Stimulated activated CD8-positive, alpha-beta memory T cell treated with anti-CD3 and anti-CD28 coated beads, Interleukin-15, amount 100 ng/mL, for 4 hours (primary cell): ENCODE measurements at places on chromosomes 2 and 18.

DNA sequence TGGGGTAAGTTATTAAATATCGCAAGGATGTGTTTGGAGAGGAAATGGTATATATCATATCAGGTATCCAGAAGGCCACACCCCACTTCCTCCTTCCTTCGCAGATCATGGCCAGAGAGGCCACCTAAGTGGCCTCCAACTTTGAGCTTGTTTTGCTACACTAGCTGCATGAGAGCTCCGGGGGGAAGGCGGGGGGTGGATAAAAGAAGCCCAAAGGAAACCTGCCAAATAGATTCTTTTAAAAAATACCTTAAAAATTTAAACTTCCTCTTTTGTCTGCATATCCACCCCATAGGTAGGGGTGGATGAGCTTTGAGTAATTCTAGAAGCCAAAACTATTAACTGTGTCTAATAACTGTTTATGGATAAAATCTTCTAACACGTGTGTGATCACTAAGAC is 5.7 kb upstream of the TTR start:
- DNase-seq, result no peak

- DNase-seq, result no peak
Measured at GRCh38 chr2:15941481-15941850, 1.1 kb downstream of the MYCN start.

DNA sequence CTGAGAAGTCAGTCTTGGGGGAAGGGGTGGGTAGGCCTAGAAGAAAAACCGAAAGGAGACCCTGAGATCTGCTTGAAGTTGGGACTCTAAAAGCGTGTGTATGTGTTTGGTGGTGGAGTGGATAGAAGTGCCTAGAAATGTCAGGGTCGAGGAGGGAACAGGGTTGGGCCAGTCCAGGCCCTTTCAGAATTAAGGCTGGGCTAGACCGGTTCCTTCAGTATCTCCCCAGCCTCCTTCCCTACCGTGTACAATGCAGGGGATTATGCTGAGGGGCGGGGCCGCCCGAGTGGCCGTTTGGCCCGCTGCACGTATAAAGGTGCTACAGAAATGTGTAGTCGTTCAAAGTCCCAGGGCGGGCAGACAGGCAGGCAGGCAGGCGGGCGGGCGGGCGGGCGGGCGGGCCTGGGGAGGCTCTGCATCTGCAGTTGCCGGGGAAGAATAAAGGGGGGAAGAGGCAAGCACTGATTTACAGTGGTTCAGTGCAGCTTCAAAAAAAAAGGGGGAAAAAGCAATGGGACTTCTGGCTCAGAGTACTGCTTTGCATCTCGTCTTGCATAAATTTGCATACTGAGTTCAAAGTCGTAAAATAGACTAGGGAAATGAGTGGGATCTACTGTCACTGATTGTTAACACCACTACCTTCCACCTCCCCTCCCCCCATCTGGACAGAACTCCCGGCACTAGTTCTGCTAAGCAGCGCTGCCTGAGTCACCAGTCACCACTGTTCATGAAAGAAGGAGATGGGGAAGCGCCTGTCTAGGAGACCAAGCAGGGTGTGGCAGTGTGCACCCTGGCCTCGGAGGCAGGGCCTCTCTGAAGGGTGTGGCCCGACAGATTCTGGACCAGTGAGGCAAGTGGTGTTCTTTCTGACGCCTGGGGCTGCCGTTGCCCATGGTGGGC is 3.6 kb downstream of the IGFBP2 start:
- DNase-seq, result no peak

- no peak for DNase-seq
Measured at GRCh38 chr2:77232909-77233425, 289.2 kb downstream of the LRRTM4 start.

- DNase-seq, result no peak
Measured at GRCh38 chr2:126700677-126701076, 44.7 kb downstream of the GYPC start.

DNA sequence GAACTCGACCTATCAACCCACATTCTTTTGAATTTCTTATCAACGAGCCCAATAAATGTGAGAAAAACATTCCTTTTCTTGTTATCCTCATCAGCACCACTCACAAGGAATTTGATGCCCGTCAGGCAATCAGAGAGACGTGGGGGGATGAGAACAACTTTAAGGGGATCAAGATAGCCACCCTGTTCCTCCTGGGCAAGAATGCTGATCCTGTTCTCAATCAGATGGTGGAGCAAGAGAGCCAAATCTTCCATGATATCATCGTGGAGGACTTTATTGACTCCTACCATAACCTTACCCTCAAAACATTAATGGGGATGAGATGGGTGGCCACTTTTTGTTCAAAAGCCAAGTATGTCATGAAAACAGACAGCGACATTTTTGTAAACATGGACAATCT is 378.2 kb downstream of the STK39 start:
- DNase-seq, result no peak

- DNase-seq, result no peak
Measured at GRCh38 chr2:210302326-210302725, 12.6 kb downstream of the MYL1 start.

DNA sequence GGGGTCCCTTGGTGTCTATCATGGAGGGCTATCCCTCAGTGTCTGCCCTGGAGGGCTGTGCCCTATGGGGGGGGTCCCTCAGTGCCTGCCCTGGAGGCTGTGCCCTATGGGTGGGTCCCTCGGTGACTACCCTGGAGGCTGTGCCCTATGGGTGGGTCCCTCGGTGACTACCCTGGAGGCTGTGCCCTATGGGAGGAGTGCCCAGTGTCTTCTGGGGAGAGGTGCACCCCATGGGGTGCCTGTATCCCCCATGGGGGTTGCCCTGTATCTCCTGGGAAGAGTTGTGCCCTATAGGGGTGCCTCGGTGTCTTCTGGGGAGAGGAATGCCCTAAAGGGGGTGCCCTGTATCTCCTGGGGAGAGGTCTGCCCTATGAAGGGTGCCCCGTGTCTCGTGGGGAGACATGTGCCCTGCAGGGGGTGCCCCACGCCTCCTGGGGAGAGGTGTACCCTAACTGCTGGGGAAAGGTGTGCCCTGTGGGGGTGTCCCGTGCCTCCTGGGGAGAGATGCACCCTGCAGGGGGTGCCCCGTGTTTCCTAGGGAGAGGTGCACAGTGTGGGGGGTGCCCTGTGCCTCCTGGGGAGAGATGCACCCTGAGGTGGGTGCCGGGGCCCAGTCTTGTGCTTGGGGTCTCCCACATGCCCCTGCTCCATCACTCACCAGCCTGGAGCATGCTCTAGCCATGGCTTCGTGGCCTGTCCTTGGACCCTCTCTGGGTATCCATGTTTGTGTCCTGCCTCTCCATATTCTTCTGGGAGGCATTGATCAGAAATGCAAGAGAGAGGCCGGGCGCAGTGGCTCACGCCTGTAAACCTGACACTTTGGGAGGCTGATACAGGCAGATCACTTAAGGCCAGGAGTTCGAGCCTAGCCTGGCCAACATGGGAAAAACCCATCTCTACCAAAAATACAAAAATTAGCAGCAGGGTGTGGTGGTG is 215.6 kb downstream of the HDAC4 start:
- DNase-seq, result no peak

DNA sequence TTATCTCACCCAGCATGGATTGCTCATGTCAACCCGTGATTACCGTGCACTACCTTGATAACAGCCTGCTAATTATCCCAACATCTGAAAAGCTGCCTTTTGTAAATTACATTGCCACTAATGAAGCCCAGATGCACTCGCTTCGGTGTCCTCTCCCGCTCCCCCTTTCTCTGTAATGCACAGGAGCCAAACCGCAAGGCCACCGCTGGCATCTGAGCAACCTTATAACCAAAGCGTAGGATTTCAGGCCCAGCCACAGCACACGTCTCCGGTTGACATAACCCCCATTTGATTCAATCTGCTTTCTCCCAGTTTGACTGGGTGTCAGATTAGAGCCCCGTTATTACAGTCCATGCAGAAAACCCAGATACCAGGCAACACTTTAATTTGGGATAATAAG is 341.2 kb downstream of the ALK start:
- no peak for DNase-seq

GRCh38 chr18:63154350-63155152 is 165.0 kb downstream of the BCL2 start:
- no peak for DNase-seq

DNA sequence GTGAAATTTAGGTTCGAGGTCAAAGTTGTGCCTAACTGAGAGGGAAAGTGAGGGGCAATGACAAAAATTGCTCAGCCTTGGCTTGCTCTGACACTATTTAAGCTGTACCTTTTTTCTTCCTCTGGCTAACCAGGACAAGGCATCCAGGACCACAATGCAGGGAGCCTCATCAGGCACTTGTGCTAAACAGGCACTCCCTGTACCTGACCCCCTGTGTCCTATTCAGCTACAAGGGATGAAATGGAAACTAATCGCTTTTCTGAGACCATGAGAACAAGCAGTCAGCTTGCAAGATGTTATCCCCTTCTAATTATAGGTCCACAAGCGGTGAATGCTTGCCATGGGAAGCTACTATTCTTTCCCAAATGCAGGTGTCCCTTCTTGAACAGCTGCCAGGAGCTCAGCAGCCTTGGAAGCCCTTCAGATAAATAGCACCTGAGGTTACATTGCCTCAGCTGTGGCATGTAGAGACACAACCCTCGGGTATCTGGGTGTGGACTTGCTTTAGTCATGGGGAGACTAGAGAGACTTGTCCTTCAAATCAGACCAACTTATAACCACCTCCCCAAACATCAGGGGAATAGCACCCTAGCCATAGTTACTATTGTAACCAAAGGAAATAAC is 19.1 kb upstream of the ITGA6 start:
- DNase-seq, result no peak

DNA sequence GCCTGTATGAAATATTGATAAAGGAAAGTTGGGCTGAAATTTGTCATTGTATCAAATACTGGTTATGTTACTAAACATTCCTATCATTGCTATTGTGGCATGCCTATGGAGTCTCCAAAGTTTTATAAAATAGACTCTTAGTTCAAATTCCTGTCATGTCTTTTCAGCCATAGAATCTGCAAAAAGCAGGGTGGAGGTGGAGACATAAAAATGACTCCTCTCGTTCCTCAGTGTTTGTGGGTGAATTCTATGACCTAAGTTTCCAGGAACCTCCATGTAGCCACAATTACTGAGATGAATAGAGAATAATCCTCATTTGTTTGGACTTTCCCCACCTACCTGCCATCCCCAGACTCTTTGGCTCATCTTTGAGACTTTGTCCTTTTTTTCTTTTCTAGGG is 326.3 kb upstream of the ETAA1 start:
- DNase-seq, result no peak

GRCh38 chr2:61562615-61563014 is 24.5 kb upstream of the XPO1 start:
- no peak for DNase-seq

- no peak for DNase-seq
Measured at GRCh38 chr2:129744649-129745048, 234.8 kb upstream of the RAB6C start.

GRCh38 chr18:52861558-52861957 is 521.6 kb downstream of the DCC start:
- DNase-seq, result no peak

DNA sequence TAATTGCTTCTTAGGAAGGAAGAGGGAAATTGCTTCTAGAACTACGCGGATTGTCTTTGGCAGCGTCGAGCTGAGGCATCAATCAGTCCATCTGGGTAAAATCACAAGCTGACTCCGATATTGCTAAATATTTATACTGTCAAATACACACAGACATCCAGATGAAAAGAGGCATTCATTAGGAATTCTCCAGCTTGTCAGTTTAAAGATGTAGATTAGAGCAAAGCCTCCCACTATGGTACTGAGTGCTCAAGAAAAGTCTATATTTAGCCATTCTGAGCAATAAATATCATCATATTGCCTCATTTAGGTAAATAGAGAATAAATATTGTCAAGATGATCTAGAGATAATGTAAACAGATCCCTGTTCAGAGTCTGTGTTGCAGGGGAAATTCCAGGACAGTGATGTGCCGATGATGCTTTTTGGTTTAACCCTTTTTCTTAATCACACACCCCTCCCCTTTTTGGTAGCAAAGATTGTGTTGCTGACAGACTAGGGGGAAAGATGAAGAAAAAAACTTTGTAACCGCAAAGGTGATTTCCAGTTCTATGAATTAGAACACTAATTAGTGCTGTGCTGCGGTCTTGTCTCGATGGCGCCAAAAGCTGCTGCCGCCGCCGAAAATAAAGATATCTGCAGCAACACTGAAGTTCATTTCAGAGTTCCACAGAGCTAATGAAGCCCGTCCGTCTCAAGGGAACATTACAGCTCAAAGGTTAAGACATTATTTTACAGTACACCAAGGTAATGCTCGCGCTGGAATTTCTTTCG is 171.8 kb downstream of the PTGR3 start:
- no peak for DNase-seq

DNA sequence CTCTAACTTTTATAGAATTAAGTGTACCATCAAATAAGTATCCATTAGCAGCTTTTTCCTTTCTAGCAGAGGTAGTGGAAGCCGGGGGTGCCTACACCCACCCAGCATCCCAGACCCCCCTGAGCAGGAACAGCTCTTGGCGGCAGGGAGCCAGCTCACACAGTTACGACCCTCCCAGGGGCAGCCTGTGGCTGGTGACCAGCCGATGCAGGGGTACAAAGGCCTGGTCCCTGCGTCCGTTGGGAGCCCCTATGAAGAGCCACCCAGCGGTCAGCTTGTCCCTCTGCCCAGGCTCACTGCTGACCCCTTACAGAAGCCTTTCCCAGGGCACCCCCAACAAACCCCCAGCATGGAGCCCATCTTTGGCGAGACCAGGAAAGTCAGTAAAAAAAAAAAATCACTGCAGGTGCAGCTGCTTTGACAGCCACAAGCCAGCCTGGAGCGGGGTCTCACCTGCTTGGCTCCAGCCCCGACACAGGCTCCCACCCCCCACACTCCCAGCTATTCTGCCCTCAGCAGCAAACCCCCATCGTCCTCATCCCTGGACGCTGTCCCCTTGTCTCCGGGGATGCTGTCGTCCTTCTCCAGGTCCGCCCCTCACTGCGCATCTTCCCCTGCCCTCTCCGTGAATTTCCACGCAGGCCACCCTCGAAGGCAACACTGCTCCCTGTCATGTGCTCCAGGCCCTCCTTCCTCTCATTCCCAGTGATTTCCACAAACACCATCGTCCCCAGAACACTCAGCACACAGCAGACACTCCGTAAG is 43.1 kb downstream of the GPC1 start:
- no peak for DNase-seq

DNA sequence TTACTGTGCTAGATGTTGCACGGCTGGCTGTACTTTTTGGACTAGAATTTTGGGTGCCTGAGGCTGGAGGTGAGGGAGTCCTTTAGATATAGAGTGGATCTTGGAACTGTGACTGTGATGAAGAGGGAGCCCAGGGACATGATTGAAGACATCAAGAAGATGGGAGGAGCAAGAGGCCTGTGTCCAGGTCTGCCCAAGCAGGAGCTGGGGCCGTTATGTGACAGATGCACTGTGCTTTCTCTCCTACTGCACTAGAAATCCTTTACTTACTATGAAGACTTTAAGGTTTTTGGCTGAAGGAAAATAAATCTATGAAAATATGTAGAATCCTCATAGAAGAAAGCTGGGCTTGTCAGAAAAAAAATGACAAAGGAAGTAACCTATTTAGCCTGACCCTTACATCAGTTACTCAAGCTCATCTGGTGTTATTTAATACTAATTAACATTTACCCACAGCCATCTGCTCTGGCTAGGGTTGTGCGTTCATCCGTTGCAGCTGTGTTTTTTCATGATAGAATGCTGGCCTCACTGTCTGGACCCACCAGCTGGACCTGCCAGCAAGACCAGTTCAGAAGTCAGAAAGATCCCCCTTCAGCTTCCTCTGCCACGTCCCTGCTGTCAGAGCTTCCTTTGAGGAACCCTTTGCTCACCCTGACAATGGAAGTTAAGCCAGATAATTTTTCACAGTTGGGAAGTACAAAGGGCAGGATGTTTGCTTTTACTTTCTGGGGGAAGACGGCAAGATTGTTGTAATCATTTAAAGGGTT is 16.7 kb downstream of the TSN start:
- DNase-seq, result no peak
